ENCODE measurements at places on chromosomes 2 and 18.

GRCh38 chr2:127913808-127914457, 28.2 kb upstream of the AMMECR1L start:
- DNase-seq: no peak

- DNase-seq: no peak
These were observed 76.9 kb downstream of the ACTR3 start for GRCh38 chr2:113966832-113967231.

- DNase-seq: no peak
These were observed 156.6 kb upstream of the LHCGR start for GRCh38 chr2:48912110-48912509.

GRCh38 chr18:36187826-36188721, 777 bp downstream of the MOCOS start:
- peak; percentile 62 for DNase-seq

DNA sequence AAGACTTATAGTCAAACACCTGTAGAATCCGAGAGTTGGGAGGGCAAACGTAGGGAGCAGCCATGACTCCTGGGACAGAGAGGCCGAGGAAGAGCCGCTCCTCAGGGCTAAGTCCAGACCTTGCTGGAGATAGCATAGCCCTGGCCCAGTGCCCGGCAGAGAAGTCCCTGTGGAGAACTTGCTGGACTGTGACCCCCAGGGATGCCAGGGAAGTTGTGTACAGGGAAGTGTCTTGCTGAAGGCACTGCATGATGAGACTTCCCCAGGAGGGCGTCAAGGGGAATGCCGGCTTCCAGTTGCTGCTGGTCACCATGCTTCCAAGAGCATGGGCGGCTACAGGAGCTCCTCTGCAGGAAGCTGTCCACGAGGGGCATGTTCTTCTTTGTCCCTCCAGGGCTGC, 8.6 kb upstream of the CNDP1 start:
- no peak for DNase-seq

- DNase-seq: peak; percentile 33
These were observed 5.5 kb downstream of the PXDN start for GRCh38 chr2:1738646-1739302.

DNA sequence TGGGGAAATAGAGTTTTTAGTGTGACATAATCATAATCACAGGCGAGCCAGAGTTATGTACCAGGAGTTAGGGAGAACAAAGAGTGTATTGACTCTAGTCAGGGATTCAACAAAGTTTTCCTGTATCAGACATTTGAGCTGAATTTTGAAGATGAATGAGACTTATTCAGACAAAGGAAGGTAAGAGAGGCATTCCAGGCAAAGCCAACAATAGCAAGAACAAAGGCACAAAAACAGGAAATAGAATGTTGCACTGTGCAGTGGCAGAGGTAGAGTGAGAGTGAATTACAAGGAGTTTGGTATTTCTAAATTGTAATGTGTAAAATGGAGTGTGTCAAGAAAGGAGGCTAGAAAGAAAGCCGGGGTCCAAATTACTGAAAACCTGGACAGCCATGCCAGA, 156.2 kb downstream of the CCDC148 start:
- DNase-seq: no peak

- DNase-seq: no peak
These were observed 183.0 kb downstream of the PMAIP1 start for GRCh38 chr18:60082790-60083189.

DNA sequence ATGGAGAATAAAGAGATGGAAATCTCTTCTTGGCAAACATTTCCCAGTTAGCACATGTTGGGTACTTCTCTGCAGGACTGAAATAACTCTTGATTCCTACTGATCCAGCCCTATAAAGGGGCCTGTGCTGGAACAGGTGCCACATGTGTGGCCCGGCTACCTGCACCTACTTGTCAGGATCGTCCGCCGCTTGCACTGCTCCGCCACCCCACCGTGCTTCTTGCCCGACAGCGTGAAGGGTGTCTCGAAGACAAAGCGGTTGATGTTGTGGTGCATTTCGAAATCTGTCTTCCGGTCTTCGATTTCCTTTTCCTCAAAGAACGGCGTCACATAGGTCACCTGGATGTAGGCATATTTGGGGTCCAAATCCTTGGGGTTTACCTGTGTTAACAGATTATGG, 58.6 kb upstream of the CCDC195 start:
- DNase-seq: no peak

DNA sequence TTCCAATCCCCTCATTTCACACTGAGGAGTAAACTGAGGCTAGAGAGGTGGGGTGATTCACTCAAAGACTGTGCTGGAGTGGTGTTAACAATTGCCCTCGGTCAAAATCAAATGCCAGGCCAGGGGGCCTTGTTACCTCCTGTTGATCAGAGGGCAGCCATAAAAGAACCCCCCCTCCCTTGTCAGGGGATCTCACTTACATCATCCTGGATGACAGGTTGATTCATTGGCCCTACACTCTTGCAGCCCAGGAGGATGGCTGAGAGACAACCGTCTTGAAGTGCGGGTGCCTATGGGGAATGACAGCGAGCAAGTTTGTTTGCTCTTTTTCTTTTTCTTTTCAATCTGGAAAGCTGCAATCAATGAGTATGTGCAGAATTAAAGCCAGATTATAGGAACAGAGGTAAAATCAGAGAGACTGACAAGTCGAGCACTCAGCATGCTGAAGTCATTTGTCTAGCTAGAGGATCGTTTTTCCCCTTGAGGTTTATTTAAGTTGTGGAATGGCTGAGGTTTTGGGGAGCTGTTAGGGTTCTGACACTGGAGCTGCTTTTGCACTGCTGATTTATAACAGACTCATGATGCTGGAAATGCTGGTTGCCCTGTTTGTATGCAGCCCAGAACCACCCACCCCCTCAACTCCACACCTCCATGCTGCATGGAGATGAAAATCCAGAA, 26.4 kb upstream of the NRP2 start:
- no peak for DNase-seq

GRCh38 chr2:37271376-37272067, 40.1 kb downstream of the NDUFAF7 start:
- no peak for DNase-seq

GRCh38 chr2:197141702-197142473, 168.7 kb downstream of the ANKRD44 start:
- DNase-seq: no peak

DNA sequence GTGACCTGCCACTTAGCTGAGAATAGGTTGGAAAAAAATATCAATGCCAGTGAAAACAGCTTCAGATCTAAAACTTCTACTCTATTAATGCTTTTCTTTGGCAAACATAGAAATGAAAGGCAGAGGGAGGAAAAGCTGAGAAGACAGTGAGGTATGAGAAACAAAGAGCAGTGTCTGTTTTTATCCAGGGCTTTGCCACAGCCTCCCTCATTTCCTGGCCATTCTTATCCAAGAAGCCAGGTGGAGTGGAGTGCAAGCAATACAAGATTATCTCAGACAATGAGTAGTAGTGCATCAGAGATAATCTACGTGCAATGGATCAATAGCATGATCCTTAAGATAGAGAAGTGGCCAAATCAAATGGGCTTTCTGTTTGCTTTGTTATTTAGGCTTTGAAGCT, 808.7 kb upstream of the PIK3C3 start:
- no peak for DNase-seq

DNA sequence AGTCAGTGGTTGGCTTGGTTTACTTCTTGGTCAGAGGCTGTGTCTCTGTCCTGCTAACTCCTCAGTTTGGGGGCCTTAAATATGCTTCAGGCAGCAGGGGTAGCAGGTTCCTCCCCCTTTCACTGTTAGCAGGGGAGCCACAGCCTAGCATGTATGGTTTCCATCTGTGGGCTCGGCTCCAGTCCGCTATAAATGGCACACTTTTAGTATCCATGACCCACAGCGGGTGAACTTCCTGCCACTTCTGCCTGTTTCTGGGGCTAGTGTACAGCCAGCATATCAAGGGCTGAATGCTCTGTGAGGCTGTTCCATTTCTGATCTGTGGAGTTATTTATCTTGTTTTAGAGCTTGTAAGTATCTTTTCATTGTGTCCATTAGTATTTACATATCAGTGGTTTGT, 58.3 kb downstream of the MRPL33 start:
- DNase-seq: no peak

GRCh38 chr2:105278654-105279053, 37.1 kb downstream of the GPR45 start:
- DNase-seq: no peak

DNA sequence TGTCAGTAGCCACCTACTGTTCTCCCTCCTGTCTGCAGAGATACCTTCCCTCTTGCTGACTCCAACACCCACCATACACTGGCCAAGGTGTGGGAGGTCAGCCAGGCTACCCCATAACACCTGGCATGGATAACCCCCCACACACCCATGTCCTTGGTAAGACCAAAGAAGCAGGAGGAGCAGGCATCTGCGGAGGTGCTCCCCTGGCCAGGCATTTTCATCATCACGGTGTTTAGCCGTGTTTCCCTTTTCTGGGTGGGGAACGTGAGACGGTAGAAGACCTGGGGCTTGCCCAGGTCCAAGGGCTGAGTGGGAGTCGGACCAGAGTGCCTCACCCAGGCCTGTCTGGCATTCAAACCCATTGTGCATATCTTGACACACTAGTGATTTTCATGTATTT, 150.3 kb downstream of the SMAD7 start:
- DNase-seq: peak; percentile 58

DNA sequence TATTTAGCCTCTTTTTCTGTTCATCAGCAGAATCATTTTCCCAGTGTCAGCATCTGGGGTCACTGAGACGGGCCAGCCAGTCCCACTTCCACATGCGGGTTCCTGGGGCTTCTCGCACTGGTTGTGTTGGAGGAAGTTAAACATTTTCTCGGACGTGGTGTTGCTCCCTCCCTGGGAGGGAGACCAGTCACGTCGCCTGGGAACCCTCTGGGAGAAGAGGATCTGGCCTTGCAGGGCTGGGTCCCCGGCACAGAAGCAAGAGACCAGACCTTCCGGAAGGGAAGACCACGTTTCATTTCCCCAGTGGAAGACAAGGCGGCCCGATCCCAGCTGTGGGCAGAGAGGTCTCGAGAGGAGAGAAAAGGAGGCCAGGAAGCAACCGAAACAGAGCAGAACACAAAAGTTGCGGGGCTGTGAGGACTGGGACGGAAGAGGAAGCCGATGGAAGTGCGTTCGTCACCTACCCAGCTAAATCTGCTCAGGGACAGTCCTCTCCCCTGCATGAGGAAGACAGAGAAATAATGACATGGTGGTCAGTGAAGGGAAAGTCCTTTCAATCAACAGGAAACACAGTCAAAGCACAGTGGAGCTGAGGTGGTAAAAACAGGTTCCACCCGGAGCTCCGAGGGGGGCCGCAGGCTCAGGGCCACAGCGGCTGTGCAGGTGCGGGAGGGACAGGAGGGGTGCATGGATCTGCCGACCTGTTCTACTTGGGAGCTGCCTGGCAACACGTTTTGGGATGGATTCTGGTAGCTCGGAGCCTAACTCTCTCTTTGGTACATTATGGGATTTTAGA, 144.4 kb downstream of the MBP start:
- peak; percentile 35 for DNase-seq

DNA sequence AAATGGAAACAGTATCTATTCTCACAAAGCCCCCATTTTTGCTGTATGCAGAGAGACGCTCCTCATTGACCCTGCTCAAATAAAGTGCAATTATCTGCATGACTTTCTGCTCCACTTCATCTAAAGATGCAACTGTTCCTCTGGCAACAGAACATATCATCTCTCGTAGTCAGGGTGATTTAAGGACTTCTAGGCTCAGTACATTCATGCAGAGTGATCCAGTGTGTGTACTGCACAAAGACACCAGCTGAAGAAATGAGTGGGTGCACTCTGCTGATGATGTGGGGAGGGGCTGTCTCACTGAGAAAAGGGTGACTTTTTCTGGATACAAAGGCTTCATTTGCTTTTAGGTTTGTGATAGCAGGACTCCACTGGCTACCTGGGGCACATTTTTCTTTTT, 355.2 kb downstream of the GALNT13 start:
- no peak for DNase-seq

- no peak for DNase-seq
These were observed 220.0 kb downstream of the ERBB4 start for GRCh38 chr2:212318636-212319035.

DNA sequence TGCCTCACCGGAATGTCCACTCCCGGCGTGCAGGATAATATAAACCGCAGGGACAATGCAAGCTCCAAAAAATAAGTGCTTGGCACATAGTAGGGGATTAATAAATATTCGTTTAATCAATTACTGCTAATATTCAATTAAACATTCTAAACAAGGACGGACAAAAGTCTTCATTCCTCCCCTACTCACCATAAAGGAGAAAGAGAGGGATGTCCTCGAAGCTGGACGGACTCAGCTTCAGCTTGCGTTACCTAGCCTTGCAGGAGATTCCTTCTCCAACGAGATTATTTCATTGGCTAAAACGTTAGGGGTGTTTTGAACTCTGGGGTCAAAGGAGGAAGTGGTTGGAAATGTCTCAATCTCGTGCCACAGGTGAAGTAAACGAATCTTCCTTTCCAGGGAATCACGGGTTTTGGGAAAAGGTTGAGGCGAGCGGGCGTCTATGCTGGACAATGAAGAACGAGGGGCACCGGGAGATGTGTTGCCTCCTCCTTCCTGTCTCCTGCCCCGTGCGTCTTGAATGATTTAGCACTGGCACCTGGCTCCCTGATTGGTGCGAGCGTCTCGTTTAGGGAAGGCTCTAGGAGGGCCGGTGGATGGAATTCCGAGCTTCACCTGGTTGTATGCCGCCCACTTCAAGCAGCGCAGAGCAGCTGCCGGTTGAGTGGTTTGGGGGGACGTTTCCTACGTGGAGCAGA, 2.0 kb upstream of the GAD1 start:
- DNase-seq: no peak

- no peak for DNase-seq
These were observed 47.5 kb downstream of the EML4 start for GRCh38 chr2:42216694-42217093.

DNA sequence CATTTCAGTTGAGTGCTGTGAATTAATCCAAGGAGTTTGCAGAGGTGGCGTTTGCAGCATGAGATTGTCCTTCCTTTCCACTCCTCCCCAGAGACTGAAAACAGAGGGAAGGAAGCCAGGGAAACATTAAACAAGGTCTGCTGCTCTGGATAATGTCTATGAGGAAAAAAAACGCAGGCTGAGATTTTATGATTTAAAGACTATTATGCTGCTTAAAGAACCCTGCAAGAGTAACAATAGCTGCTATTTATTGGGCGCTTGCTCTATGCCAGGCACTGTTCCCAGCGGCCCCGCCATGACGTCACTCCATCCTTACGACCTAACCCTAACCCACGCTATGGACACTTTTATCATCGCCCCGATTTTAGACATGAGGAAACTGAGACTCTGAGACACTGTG, 222.4 kb downstream of the BCL2 start:
- no peak for DNase-seq

GRCh38 chr2:157056200-157056676, 201.3 kb upstream of the GALNT5 start:
- no peak for DNase-seq

DNA sequence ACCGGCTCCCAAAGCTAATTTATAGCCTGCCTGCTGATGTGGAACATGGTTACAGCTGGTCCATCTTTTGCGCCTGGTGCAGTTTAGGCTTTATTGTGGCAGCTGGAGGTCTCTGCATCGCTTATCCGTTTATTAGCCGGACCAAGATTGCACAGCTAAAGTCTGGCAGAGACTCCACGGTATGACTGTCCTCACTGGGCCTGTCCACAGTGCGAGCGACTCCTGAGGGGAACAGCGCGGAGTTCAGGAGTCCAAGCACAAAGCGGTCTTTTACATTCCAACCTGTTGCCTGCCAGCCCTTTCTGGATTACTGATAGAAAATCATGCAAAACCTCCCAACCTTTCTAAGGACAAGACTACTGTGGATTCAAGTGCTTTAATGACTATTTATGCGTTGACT, 51.4 kb downstream of the TMEM178A start:
- DNase-seq: no peak

- DNase-seq: no peak
These were observed 141.7 kb downstream of the ZFP36L2 start for GRCh38 chr2:43084699-43085091.

- DNase-seq: no peak
These were observed 3.8 kb downstream of the POMC start for GRCh38 chr2:25164561-25164960.

All from activated CD8-positive, alpha-beta memory T cell treated with anti-CD3 and anti-CD28 coated beads for 24 hours (primary cell).